ENCODE measurements at places on chromosomes 16 and 17. TPM values are rescaled to one million over a fixed set of nuclear protein-coding genes. Genes with fewer than 3 reads are reported as not detected.
A peak's percentile ranks its signal among the peaks of the same experiment; 100 is the strongest.

GRCh38 chr17:7587420-7588151, 2.3 kb downstream of the SOX15 start:
- no peaks in the 10 kb centered on the region for H3K27me3 ChIP-seq
- DNase-seq, result no peak
- no peak overlapping the region for H3K27ac ChIP-seq
- peaks cover 54% of the 10 kb centered on the region for H3K36me3 ChIP-seq
- no peak overlapping the region for H3K4me3 ChIP-seq

DNA sequence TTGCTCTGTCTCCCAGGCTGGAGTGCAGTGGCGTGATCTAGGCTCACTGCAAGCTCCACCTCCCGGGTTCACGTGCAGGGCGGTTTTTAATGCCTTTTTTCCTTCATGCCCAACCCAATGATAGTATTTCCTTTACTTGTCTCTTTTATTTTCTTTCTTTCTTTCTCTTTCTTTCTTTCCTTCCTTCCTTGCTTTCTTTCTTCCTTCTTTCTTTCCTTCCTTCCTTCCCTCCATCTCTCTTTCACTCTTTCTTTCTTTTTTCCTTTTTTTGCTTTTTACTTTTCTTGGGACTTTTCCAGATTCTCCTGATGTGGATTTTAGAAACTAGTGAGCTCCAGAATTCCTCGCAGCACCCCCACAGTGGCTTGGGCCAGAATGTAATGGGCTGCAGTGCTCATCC, 3.1 kb downstream of the MYH3 start:
- no peaks in the 10 kb centered on the region for H3K27me3 ChIP-seq
- H3K4me1 ChIP-seq, result no peaks in the 10 kb centered on the region
- H3K36me3 ChIP-seq, result no peaks in the 10 kb centered on the region

DNA sequence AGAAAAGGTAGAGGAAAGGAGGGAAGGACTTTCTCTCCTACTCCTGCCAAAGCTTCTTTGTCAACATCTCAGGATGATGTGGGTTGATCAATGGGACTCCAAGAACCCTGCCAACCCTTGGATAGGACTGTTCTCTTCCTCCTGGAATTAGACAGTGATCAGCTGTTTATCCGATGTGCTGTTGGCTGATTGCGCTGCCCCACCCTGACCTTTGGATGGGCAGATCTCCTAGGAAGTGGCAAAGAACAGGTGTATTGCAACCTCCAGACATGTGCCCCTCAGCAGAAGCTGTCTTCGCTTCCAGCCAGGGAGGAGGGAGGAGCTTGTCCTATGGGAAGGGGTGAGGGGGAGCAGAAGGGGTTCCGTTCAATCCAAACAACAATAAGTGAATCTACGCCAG, 30.5 kb downstream of the SLC5A11 start:
- H3K4me3 ChIP-seq, result no peak overlapping the region
- H3K27me3 ChIP-seq, result peaks cover 26% of the 10 kb centered on the region
- no peak for DNase-seq
- no peak overlapping the region for H3K27ac ChIP-seq
- no peaks in the 10 kb centered on the region for H3K4me1 ChIP-seq
- no peaks in the 10 kb centered on the region for H3K36me3 ChIP-seq

- peaks cover 11% of the 10 kb centered on the region for H3K36me3 ChIP-seq
- no peak for DNase-seq
- no peak overlapping the region for H3K27ac ChIP-seq
- peaks cover 67% of the 10 kb centered on the region for H3K27me3 ChIP-seq
These were observed 325.5 kb downstream of the C16orf95 start for GRCh38 chr16:86991679-86992078.

- H3K4me1 ChIP-seq, result no peaks in the 10 kb centered on the region
- no peak overlapping the region for H3K4me3 ChIP-seq
- H3K36me3 ChIP-seq, result no peaks in the 10 kb centered on the region
- H3K27ac ChIP-seq, result no peak overlapping the region
These were observed 201.2 kb upstream of the CACNG3 start for GRCh38 chr16:24054741-24055491.

DNA sequence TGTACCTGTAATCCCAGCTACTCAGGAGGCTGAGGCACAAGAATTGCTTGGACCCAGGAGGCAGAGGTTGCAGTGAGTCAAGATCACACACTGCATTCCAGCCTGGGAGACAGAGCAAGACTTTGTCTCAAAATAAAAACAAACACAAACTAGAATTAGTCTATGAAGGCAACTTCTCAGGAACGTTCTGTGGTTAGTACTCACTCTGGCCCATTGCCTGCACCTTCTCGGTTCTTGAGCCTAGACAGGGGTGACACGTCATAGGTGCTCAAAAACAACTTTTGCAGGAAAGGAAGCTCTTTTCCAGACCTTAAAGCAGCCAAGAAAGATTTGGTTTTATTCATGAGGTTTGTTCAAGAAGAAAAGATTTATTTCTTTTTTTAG, 22.3 kb upstream of the CNOT1 start:
- no peaks in the 10 kb centered on the region for H3K36me3 ChIP-seq
- H3K4me1 ChIP-seq, result no peaks in the 10 kb centered on the region
- no peak overlapping the region for H3K4me3 ChIP-seq
- H3K27ac ChIP-seq, result no peak overlapping the region
- no peak for DNase-seq

- DNase-seq, result no peak
- no peaks in the 10 kb centered on the region for H3K27me3 ChIP-seq
- peaks cover 8% of the 10 kb centered on the region for H3K4me1 ChIP-seq
- H3K36me3 ChIP-seq, result peaks cover 26% of the 10 kb centered on the region
These were observed 60.4 kb upstream of the RPH3AL start for GRCh38 chr17:413016-413350.

GRCh38 chr16:87569601-87570571, 32.4 kb upstream of the JPH3 start:
- H3K36me3 ChIP-seq, result no peaks in the 10 kb centered on the region
- peaks cover 11% of the 10 kb centered on the region for H3K4me1 ChIP-seq
- peaks cover 66% of the 10 kb centered on the region for H3K27me3 ChIP-seq
- no peak overlapping the region for H3K27ac ChIP-seq
- H3K4me3 ChIP-seq, result no peak overlapping the region

- H3K27me3 ChIP-seq, result peaks cover 39% of the 10 kb centered on the region
- H3K4me1 ChIP-seq, result peaks cover 9% of the 10 kb centered on the region
- DNase-seq, result no peak
These were observed 2.0 kb upstream of the GSE1 start for GRCh38 chr16:85611194-85611443.

GRCh38 chr17:50337956-50338355, 8.0 kb upstream of the XYLT2 start:
- H3K4me3 ChIP-seq, result no peak overlapping the region
- peaks cover 11% of the 10 kb centered on the region for H3K27me3 ChIP-seq
- H3K36me3 ChIP-seq, result no peaks in the 10 kb centered on the region
- H3K27ac ChIP-seq, result no peak overlapping the region

GRCh38 chr16:81818568-81818896, 39.4 kb downstream of the PLCG2 start:
- no peaks in the 10 kb centered on the region for H3K4me1 ChIP-seq
- H3K4me3 ChIP-seq, result no peak overlapping the region
- no peak overlapping the region for H3K27ac ChIP-seq
- H3K27me3 ChIP-seq, result peaks cover 74% of the 10 kb centered on the region
- no peaks in the 10 kb centered on the region for H3K36me3 ChIP-seq
- DNase-seq, result no peak

GRCh38 chr16:59690216-59690615, 956.1 kb upstream of the GOT2 start:
- H3K4me3 ChIP-seq, result no peak overlapping the region
- H3K36me3 ChIP-seq, result no peaks in the 10 kb centered on the region
- H3K27ac ChIP-seq, result no peak overlapping the region
- no peaks in the 10 kb centered on the region for H3K4me1 ChIP-seq
- no peak for DNase-seq

- no peak overlapping the region for H3K4me3 ChIP-seq
- no peak overlapping the region for H3K27ac ChIP-seq
- no peaks in the 10 kb centered on the region for H3K4me1 ChIP-seq
- no peaks in the 10 kb centered on the region for H3K36me3 ChIP-seq
- peaks cover 81% of the 10 kb centered on the region for H3K27me3 ChIP-seq
These were observed 9.0 kb upstream of the NKD1 start for GRCh38 chr16:50539053-50539695.

GRCh38 chr17:17840751-17841591, 4.2 kb upstream of the SREBF1 start:
- no peak for DNase-seq
- peak overlapping the region; percentile 24 for H3K4me3 ChIP-seq
- H3K27me3 ChIP-seq, result no peaks in the 10 kb centered on the region
- H3K36me3 ChIP-seq, result peaks cover 38% of the 10 kb centered on the region

DNA sequence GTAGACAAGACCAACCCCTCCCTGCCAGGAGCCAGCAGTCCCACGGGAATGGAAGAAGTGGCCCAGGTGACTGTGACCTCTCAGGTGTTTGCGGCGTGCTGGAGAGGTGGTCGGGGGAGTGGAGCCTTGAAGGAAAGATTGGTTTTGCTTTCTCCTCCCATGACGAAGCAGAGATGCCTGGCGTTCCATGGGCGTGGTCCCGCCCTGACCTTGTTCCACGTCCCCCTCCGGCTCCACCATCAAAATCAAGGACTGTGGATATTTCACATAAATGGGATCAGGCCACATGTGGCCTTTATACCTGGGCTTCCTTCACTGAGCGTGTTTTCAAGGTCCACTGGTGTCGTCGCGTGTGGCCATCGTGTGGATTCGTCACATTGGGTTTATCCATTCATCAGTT, 270.6 kb upstream of the TNRC6C start:
- H3K36me3 ChIP-seq, result no peaks in the 10 kb centered on the region
- H3K4me1 ChIP-seq, result no peaks in the 10 kb centered on the region
- H3K4me3 ChIP-seq, result no peak overlapping the region
- DNase-seq, result no peak
- H3K27ac ChIP-seq, result no peak overlapping the region

DNA sequence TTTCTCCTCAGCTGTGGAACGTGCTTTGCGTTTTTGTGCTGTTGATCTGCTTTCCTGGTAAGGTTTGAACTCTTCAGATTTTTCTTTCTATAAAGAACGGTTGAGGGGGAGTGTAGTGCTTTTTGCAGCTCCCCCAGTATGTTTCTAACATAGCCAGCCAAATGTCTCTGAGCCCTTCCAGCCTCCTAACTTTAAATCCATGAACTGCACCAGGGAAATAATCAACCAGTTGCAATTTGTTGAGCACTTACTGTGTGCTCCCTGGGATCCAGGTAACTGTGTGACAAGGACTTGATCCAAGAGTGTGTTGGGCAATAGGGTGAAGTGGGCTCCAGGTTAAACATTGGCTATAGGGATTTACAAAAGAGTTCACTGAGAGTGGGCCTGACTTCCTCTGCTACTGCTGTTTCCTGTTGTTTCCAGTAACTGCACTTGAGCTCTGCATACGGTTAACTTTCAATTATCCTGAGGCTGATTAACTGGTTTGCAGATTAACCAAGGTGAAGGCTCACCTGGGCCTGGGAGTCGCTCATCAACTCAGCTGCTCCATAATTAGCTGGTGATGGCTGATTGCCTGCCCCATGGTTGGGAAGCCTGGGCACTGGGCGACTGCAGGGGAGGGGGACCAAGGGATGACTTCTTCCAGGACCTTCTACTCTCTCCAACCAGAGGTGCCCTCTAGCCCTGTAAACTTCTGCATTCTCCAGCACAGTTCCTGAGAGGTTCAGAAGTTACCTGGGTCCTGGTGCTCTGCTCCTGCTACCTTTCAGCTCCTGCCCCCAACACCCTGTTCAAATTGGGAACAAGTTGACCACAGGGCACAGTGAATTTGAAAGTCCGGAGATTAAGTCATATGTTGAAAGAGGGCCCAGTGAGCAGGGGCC, 19.5 kb downstream of the HLF start:
- no peak overlapping the region for H3K4me3 ChIP-seq
- peaks cover 46% of the 10 kb centered on the region for H3K4me1 ChIP-seq
- peaks cover 6% of the 10 kb centered on the region for H3K36me3 ChIP-seq

DNA sequence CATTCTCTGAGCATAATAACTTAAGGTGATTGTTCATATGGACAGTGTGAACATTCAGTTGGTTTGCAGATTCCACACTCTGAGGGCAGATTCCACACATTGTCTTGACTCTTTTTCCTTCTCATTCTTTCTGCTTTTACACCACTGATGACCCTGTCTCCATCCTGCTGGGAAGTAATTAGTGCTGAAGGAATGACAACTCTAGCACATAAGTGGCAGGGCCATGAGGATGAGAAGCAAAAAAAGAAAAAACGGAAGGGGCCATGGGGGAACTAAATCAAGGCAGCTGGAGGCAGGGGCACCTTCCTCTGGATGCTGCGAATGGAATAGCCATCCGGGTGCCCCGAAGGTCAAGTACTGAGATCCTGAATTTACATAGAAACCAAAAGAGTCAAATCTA, 944.0 kb downstream of the KCNJ2 start:
- no peaks in the 10 kb centered on the region for H3K36me3 ChIP-seq
- H3K27ac ChIP-seq, result no peak overlapping the region
- no peak for DNase-seq

GRCh38 chr16:68660359-68660795, 15.3 kb downstream of the CDH3 start:
- peaks cover 9% of the 10 kb centered on the region for H3K4me1 ChIP-seq
- DNase-seq, result no peak
- H3K36me3 ChIP-seq, result no peaks in the 10 kb centered on the region
- H3K27me3 ChIP-seq, result no peaks in the 10 kb centered on the region

DNA sequence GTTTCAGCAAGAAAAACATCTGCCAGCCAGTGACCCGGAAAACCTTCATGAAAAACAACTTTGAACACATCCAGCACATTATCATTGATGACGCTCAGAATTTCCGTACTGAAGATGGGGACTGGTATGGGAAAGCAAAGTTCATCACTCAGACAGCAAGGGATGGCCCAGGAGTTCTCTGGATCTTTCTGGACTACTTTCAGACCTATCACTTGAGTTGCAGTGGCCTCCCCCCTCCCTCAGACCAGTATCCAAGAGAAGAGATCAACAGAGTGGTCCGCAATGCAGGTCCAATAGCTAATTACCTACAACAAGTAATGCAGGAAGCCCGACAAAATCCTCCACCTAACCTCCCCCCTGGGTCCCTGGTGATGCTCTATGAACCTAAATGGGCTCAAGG, 22.2 kb downstream of the SLFN5 start:
- no peaks in the 10 kb centered on the region for H3K4me1 ChIP-seq
- H3K4me3 ChIP-seq, result no peak overlapping the region
- peaks cover 86% of the 10 kb centered on the region for H3K36me3 ChIP-seq
- no peaks in the 10 kb centered on the region for H3K27me3 ChIP-seq

DNA sequence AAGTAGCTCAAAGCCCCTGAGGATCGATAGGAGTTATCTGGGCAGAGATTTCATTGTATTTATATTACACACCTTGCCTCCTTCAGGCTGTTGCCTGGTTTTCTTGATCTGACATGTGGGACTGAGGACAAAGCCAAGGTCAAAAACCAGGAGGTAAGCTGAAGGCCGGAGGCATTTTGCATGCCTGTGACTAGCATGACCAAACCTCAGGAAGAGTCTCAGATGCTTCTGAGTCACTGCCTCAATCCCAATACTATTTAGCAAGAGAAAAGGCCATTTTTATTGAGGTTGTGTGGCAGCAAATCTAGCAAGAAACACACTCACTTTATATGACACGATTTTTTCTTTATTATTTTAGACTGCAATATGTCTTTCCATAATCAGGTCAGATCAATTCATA, 968.1 kb downstream of the CDH11 start:
- no peaks in the 10 kb centered on the region for H3K4me1 ChIP-seq
- no peaks in the 10 kb centered on the region for H3K27me3 ChIP-seq
- no peak overlapping the region for H3K27ac ChIP-seq

GRCh38 chr17:67475161-67475937, 98.3 kb downstream of the PITPNC1 start:
- H3K4me1 ChIP-seq, result peaks cover 18% of the 10 kb centered on the region
- H3K36me3 ChIP-seq, result no peaks in the 10 kb centered on the region
- peak; percentile 80 for DNase-seq
- no peaks in the 10 kb centered on the region for H3K27me3 ChIP-seq

ABCA9 gene
- total RNA-seq, result not detected

NTN1 gene
- total RNA-seq, result 0.69 TPM

CAVIN1 gene
- total RNA-seq, result 6.7 TPM

KCNJ12 gene
- not detected for total RNA-seq

EFCAB3 gene
- total RNA-seq, result not detected

CLEC10A gene
- not detected for total RNA-seq

TNK1 gene
- total RNA-seq, result 7.0 TPM

CLEC19A gene
- total RNA-seq, result 0.15 TPM

KRT31 gene
- total RNA-seq, result not detected

PARD6A gene
- 9.5 TPM for total RNA-seq

HASPIN gene
- total RNA-seq, result 11.8 TPM

CHST4 gene
- 72.9 TPM for total RNA-seq
